ENCODE measurements at places on chromosomes 1 and 21.

DNA sequence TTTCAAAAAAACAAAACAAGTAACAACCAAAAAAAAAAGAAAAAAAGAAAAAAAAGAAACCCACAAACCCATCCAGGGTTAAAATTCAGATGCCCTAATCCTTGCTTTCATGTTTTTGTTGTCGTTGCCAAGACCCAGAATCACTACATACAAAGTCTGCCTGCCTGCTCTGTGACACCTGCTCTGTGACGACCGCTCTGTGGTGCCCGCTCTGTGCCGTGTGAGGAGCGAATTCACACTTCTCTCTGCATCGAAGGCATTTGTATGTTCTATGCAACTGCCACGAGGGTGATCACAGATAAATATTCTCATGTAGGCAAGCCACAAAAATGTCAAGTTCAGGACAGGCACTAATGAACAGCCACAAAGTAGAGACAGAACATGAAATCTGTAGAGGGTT is 178.6 kb downstream of the SLC45A1 start:
- DNase-seq: no peak

GRCh38 chr1:116574581-116575291 is 3.9 kb upstream of the CD58 start:
- peak; percentile 42 for DNase-seq

DNA sequence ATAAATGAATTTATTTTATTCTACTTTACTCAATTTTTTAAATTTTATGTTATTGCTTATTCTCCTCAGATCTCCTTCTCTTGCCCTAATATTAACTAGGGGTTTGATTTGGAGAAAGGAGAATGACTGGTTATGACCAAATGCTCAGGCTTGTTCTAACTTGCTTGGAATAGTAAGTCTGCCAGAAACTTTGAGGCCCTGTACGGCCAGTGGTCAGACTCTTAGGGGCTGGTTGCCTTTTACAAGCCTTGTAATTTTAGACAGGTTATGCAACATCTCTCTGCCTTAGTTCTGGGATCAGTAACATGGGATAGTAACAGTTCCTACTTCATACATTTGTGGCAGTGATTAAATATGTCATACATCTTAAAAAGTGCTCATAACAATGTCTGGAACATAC is 279.5 kb downstream of the DUSP10 start:
- no peak for DNase-seq

- peak; percentile 39 for DNase-seq
Measured at GRCh38 chr1:152110365-152110859, 4.8 kb downstream of the TCHH start.

DNA sequence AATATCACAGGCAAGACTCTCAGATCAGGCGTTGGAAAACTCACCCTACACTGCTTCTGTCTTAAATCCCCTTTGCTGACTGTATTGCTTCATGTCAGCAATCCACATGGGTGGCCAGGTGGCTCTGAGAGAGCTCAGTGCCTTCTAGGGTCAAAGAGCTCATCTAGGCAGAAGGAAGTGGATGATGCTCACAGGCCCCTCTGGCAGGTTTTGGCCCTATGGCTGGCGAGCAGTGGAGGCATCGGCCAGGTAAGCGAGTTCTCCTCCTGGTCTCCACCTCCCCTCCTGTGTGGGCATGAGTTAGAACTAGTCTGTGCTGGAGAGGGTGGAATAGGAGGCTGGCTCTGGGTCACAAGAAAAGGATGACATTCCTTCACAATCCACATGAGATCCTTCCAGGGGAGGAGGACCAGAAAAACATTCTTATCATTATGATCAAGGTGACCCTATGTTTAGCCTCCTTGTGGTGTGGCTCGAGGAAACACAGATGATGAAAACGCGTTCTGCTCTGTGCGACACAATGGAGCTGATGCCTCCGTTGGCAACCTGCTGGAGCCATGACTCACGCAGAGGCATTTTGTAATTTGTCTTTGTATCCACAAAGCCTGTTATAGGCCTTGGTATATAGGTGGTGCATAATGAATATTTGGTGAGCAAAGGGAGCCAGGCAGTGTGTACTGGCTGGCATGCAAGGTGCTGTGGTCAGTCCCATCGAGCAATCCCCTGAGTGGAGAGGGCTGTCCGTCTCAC is 264.6 kb upstream of the RAB4A start:
- DNase-seq: no peak

DNA sequence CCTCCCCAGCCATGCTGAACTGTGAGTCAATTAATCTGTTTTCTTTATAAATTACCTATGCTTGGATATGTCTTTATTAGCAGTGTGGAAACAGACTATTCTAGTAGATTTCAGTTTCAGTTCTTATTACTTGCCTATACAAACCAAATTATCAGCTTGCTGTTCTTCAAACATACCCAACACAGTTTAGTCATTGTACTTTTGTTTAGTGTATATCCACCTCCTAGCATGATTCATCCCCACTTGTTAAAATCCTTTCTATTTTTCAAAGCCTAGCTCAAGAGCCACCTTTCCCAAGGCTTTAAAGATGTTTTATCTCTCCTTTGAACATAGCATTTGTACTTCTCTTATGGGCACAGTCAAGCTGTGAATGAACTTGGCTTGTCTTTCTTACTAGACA is 195.6 kb upstream of the ZRANB2 start:
- no peak for DNase-seq

- no peak for DNase-seq
Measured at GRCh38 chr1:148263906-148264255, 111.8 kb upstream of the NBPF11 start.

DNA sequence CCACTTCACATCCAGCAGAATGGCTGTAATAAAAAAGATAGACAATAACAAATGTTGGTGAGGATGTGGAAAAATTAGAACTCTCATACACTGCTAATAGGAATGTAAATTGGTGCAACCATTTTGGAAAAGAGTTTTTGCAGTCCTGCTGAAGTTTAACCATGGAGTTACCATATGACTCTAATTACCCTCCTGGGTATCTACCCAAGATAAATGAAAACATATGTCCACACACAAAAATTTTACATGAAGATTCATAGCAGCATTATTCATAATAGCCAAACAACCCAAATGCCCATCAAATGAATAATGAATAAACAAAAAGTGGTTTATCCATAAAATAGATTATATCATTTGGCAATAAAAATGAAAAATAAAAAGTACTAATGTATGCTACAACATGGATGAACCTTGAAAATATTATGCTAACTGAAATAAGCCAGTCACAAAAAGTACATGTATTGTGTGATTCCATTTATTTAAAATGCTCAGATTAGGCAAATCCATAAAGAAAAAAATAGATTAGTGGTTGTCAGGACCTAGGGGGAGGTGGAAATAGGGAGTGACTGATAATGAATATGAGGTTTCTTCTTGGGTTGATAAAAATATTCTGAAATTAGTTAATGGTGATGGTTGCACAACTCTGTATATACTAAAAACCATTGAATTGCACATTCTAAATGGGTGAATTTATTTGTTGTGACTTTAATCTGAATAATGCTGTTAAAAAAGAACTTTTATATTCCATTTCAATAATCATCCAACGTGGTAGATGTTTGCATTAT is 26.4 kb downstream of the C4BPA start:
- no peak for DNase-seq

DNA sequence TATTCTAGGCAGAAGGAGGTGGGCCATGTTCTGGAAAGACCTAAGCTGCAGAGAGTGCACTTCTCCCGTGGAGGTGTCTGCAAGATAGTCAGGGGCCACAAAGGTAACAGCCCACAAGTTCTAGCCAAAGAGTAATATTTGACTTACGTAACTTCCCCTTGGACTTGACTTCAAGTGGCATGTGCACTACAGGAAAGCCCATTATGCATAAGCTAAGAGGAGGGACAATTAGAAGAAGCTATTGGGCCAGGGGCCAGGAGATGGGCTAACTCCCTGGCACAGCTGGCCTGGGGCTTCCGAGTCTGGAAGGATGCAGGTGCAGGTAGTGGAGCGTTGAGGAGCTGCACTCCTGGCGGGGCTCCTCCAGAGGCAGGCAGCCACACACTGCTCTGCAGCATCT is 58.3 kb downstream of the ERG start:
- DNase-seq: no peak

DNA sequence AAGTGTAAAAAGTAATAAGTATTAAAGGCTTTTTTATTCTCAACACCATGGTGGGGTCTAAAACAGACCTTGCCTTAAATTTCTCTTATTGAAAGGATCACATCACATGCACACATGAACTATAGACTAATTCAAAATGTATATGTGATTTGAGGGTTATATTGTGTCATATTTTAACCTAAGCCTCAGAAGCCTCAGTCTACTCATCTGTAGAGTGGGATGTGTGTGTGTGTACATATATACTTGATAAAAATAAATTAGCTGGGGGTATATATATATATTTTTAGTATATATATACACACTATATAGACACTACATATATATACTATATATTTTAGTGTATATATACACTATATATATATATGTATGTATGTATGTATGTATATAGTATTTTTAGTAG is 58.8 kb downstream of the KCTD3 start:
- no peak for DNase-seq
